Stimulated activated CD4-positive, alpha-beta T cell treated with anti-CD3 and anti-CD28 coated beads, Interleukin-1b, Interleukin-23, amount 100 ng/mL, for 1 hour (primary cell): ENCODE measurements at places on chromosomes 7 and 10.

- no peak for DNase-seq
Observed at GRCh38 chr7:54838175-54838910, 79.3 kb upstream of the SEC61G start.

GRCh38 chr7:111301891-111302290 is 211.0 kb downstream of the LRRN3 start:
- DNase-seq: no peak

DNA sequence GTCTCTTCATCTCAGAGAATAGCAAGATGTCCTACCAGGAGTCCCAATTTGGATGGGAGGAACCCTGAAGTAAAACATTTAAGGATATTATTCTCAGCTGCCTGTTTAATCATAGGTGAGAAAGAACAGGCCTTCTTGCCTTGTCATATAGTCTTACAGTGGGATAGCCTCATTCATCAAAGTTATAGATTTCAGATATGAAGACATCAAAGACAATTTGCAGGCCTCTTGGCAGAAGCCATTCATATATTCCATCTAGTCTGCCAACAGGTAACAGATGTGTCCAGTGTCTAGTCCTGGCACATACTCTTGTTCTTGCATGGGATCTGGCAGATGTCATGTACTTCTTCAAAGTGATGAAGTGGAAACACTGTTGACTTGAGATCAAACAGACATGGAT is 601.3 kb upstream of the GHITM start:
- no peak for DNase-seq

DNA sequence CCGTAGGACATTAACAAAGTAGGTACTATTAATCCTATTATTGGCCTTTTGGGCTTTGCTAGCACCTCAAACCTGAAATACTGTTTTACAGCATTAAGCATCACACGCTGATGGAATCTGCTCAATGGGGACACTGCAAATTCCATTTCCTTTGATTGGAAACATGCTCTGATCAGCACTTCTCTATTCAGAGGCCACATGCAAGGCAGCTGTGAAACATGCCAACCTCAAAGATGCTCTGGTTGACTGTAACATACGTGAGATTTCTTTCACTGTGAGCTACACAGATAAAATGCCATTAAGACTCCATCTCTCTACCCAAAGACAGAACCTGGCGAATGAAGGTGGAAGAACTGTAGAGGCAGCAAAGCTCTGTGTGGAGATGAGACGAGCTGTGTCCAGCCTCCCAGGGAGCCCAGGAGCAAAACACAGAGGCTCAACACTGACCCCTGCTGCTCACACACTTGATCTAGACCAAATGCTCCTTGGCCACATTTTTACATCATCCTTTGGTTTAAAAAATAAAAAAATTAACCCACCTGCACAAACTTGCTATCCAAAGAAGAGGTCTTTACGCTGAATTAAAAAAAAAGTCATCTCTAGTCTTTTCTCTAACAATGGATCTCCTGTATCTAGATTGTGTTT is 8.0 kb downstream of the RSU1 start:
- DNase-seq: no peak

DNA sequence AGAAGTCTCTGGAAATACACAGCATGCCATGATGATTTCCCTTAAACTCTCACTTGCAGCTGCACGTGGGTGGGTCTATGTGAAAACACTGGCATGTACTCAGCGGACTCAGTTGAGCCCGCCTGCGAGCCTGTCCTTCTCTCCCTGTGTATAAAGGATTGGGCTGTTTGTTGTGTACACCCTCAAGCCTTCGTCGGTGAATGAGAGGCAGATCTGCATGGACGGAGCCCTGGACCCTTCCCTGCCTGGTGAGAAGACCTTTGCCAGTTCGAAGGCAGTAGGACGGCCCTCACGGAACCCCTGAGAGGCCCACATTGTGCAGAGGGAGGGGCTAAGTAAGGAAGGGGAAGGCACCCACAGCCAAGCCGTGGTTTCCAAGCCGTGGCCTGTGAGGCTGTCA is 121.2 kb downstream of the WDFY4 start:
- DNase-seq: no peak
